Fibroblast of gingiva (primary cell): ENCODE measurements at places on chromosomes 5 and 9.

- DNase-seq, result peak; percentile 93
Measured at GRCh38 chr9:108290839-108291585, 564.8 kb downstream of the ACTL7B start.

- no peak for DNase-seq
Measured at GRCh38 chr5:173633304-173633703, 16.9 kb upstream of the BOD1 start.

DNA sequence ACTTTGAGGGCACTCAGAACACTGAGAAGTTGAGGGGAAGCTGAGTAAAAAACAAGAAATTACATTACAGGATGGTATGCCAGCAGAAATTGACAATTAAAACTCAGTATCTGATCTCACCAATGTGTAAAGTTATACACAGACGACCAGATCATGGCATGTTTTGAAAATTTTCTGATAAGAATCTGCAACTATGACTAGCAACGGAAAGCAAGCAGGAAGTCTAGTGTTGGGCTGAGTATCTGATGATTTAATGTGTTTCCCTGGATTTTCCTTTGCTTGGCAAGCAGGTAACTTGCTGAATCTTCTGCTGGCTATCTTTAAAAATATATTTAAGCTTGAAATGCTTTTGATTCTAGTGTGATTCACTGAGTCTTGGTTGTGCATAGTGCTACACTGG is 5.2 kb upstream of the GCNT4 start:
- DNase-seq, result no peak

DNA sequence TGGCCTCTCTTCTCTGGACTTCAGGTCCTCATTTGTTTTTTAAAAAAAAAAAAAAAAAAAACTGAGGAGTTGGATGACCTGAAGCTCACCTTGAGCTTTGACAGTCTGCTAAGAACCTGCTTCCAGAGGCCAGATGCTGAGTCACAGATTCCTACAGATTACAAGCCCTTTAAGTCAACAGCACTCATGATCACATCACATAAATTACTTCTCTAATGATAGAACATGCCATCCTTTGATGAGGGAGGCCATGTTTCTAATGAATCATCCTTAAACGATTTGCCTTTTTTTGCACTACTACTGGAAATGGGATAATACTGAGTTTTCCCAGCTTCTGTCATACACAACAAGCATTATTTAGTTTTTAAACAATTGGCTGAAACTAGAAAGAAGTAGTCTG is 34.2 kb upstream of the MYOT start:
- peak; percentile 31 for DNase-seq

DNA sequence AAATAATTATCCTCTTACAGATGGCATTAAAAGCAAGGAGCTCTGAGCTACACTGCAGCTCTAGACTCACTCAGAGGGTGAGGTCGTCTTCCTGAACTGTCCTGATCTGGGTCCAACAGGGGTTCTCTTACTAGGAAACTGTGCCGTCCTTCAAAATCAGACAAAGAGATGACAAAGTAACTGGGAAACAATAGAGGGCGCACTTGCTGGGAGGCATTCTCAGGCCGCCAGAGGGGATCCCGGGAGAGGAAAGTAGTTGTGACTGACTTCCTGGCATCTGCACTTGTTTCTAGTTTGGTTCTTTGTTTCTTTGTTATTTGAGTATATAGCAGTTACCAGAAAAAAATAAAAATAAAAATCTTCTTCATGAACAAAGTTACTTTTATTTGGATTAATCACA is 142.9 kb upstream of the MSX2 start:
- DNase-seq, result no peak

GRCh38 chr5:74394916-74395880 is 245.3 kb downstream of the ENC1 start:
- DNase-seq, result no peak

DNA sequence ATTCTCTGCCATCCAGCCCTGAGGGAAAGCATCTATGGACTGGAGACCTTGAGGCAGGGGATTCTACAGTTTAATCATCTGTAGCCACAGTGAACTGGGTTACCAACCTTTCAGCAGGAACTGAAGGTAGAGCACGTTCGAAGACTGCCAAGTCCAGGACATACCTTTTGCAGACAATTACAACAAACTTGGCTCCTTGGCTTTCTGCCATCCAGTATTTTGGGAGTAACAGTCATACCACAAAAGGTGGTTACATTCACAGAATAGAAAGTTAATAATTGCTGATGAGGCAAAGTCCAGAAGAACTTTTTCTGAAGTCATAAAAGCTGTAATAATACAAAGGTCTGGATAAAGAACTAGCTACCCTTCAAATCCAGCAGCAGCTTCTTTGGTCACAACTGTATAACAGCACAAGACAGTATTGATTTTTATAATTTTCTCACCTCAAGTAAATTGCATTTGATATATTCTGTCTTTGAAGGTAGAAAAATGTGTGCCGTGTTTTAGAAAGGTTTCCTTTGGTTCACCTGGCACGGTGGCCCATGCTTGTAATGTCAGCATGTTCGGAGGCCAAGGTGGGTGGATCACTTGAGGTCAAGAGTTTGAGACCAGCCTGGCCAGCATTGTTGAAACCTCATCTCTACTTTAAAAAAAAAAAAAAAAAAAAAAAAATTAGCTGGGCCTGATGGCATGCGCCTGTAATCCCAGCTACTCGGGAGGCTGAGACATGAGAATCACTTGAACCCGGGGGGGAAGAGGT is 236.6 kb downstream of the NR3C1 start:
- no peak for DNase-seq

- DNase-seq, result no peak
Measured at GRCh38 chr9:6777213-6777902, 19.6 kb downstream of the KDM4C start.

DNA sequence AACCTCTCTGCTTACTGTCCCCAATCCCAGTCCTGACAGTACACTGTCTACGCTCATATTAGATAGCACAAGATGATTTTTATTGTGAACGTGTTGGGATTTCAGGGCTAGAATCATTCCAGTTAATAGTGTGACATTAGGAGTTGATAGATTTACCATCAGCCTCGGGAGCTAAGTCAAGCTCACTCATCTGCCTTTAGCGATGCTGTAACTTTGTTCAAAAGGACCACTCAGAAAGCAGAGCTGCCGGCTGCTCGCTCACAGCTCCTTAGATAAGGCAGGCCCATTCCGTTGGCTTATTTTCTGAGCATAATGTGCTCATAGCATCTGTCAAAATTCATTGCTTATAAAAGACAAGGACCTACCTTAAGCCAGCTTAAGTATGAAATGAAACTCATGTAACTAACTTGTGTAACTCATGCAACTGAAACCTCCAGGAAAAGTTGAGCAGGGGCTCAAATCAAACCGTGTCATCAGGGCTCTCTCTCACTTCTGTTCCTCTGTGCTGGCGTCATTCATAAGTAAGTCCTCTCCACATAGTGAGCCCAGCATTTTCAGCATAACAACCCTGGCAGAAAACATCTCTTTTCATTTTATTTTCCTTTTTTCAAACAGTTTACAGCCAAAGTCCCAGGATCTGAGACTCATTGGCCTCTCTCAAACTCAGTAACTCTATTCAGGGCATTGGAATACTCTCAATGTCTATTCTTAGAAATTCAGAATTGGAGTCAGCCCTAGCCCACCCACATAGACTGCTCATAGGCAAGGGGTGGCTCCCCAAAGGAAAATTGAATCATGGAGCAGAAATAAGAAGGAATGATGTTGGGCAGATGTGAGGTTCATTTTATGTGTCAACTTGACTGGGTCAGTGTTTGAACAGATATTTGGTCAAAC is 208.8 kb downstream of the MAN2A1 start:
- no peak for DNase-seq

GRCh38 chr5:169219351-169219750 is 81.6 kb downstream of the SLIT3 start:
- DNase-seq, result no peak

DNA sequence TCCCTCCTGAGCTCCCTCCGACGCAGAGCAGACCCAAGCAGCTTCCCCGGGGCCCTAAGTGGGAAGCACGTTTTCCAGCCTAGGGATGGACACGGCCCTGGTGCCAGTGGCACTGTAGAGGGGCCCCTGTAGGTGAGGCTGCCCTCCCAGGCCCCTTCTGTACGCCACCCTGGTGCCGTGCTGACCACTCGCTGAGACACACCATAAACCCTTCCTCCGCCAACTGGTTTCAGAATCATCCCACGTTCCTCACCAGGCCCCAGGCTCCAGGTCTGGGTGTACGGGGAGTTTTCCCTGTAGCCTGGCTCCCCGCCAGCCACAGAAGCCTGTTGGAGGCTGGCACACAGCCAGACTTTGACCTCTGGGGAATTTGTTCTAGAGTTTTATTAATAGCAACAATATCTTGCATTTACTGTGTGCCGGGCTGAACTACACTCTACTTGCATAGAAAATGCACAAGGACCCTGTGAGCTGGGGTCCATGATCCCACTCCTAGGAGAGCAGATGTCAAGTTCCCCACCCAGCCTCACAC is 18.2 kb upstream of the WDR38 start:
- peak; percentile 36 for DNase-seq

GRCh38 chr9:4879115-4879558 is 86.4 kb downstream of the RCL1 start:
- DNase-seq, result no peak

DNA sequence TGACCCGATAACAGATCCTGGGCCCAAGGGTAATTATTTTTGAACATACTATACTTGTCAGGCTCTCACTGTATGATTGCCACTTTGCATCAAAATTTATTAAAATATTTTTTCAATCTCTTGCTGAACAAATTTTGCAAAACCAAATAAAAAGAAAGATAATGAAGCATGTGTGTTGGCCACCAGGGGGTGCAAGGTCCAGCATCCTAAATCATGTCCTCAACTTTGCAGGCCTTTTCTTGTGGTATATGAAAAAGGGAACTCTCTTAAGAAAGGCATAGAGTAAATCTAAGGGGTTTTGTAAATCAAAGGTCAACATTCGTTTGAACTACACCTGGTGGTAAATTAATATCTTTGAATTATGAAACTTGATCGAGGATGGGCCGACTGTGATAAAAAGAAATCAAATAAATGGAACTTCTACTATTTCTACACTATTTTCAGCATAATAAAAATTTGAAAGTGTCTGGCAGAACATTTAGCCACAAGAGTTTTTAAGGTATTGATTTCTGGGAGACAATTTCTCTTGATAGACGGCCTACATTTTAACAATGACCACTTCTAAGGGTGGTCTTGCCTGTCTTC is 676.5 kb downstream of the DMRTA1 start:
- DNase-seq, result no peak

DNA sequence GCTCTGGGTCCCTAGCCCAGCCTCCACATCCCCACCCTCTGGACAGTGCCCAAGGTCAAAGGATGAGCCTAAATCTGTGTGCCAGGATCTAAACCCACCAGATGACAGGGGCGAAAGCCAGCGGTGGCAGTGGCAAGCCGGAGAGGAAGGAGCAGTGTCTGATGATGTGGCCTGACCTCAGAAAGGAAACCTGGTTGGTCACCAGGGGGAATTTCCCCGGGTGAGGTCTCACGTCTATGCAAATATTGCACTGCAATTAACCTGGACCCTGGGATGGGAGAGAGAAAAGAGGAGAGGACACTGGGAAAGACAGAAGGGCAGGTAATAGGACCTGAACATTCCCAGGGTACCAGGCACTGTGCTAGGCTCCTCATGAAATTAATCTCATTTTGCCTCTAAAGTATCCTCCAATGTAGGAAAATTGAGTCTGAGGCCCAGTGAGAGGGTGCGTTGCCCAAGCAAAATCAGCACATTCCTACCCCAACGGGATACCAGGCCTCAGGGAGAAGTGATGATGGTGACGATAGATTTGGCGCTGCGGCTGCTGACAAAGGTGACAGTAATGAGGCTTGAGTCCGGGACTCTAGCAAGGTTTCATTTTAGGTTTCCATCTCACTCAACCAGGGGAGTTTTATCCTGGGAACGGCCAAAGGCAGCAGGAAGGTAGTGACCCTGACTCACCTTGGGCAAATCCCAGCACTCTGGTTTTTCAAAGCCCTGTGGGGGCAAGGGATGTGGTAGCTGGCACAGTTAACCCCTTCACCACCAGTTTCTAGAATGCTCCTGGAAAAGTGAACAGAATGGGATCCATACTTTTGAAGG is 13.4 kb upstream of the TNIP1 start:
- no peak for DNase-seq
